ENCODE measurements at places on chromosomes 16 and 17. TPM values are rescaled to one million over a fixed set of nuclear protein-coding genes. Genes with fewer than 3 reads are reported as not detected.

- DNase-seq, result no peak
- H3K4me3 ChIP-seq, result no peak overlapping the region
- peaks cover 4% of the 10 kb centered on the region for H3K36me3 ChIP-seq
- no peaks in the 10 kb centered on the region for H3K27me3 ChIP-seq
These were observed 12.4 kb downstream of the WSB1 start for GRCh38 chr17:27306276-27306835.

- H3K4me1 ChIP-seq, result no peaks in the 10 kb centered on the region
- DNase-seq, result no peak
These were observed 138.2 kb downstream of the CYLD start for GRCh38 chr16:50879873-50880695.

CTRB1 gene
- total RNA-seq, result not detected

- no peak overlapping the region for H3K27ac ChIP-seq
- no peaks in the 10 kb centered on the region for H3K36me3 ChIP-seq
- H3K27me3 ChIP-seq, result no peaks in the 10 kb centered on the region
These were observed 507.2 kb upstream of the EEF2KMT start for GRCh38 chr16:5604770-5605169.

- no peak overlapping the region for H3K4me3 ChIP-seq
- no peaks in the 10 kb centered on the region for H3K36me3 ChIP-seq
- no peaks in the 10 kb centered on the region for H3K27me3 ChIP-seq
- no peak overlapping the region for H3K27ac ChIP-seq
These were observed 26.9 kb downstream of the RGS9 start for GRCh38 chr17:65163990-65164495.

- DNase-seq, result no peak
- no peaks in the 10 kb centered on the region for H3K36me3 ChIP-seq
- peaks cover 4% of the 10 kb centered on the region for H3K4me1 ChIP-seq
- H3K27ac ChIP-seq, result no peak overlapping the region
- H3K4me3 ChIP-seq, result no peak overlapping the region
These were observed 57.6 kb upstream of the LHX1 start for GRCh38 chr17:36879624-36880131.

CES3 gene
- 4.1 TPM for total RNA-seq

DNA sequence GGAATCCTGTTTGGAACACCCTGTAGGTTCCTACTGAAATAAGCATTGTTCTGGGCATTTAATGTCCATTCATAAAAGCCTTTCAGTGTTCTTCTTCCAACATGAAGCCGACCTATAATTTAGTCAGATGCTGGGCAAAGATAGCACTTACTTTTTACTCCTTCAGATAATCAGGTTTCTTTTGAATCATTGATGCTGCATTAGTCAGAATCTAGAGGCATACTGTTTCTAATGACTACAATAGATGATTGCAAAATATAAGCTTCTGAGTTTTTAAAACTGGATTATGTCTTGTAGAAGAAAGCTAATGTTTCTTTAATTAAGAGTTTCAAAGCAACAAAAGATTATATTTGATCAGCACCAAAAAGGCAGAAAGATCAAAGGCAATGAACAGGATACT lies 16.0 kb downstream of the MMD start:
- H3K4me3 ChIP-seq, result no peak overlapping the region
- H3K4me1 ChIP-seq, result peaks cover 6% of the 10 kb centered on the region
- DNase-seq, result no peak
- no peak overlapping the region for H3K27ac ChIP-seq
- no peaks in the 10 kb centered on the region for H3K27me3 ChIP-seq

- no peak overlapping the region for H3K4me3 ChIP-seq
- no peak for DNase-seq
- no peaks in the 10 kb centered on the region for H3K27me3 ChIP-seq
- H3K4me1 ChIP-seq, result no peaks in the 10 kb centered on the region
- no peaks in the 10 kb centered on the region for H3K36me3 ChIP-seq
These were observed 17.3 kb downstream of the DNAH17 start for GRCh38 chr17:78559749-78560368.

COX11 gene
- 56.2 TPM for total RNA-seq

CCDC78 gene
- 6.1 TPM for total RNA-seq

GRCh38 chr16:75593825-75594820 lies 27.9 kb downstream of the GABARAPL2 start:
- no peak overlapping the region for H3K27ac ChIP-seq
- DNase-seq, result no peak
- no peak overlapping the region for H3K4me3 ChIP-seq
- peaks cover 7% of the 10 kb centered on the region for H3K4me1 ChIP-seq
- H3K27me3 ChIP-seq, result no peaks in the 10 kb centered on the region

- no peak overlapping the region for H3K27ac ChIP-seq
- no peak for DNase-seq
- no peaks in the 10 kb centered on the region for H3K27me3 ChIP-seq
These were observed 175.2 kb downstream of the CPPED1 start for GRCh38 chr16:12628536-12628935.

GRCh38 chr17:54259476-54259875 lies 436.7 kb downstream of the KIF2B start:
- H3K27me3 ChIP-seq, result no peaks in the 10 kb centered on the region
- H3K27ac ChIP-seq, result no peak overlapping the region
- no peaks in the 10 kb centered on the region for H3K36me3 ChIP-seq
- DNase-seq, result no peak
- no peaks in the 10 kb centered on the region for H3K4me1 ChIP-seq

EPOP gene
- total RNA-seq, result 19.4 TPM

DHRS7C gene
- total RNA-seq, result not detected

- peaks cover 23% of the 10 kb centered on the region for H3K4me1 ChIP-seq
- DNase-seq, result peak; percentile 63
- H3K36me3 ChIP-seq, result no peaks in the 10 kb centered on the region
- H3K27ac ChIP-seq, result no peak overlapping the region
These were observed 8.0 kb upstream of the WFDC1 start for GRCh38 chr16:84286578-84287240.

SEZ6L2 gene
- 43.7 TPM for total RNA-seq

- no peak overlapping the region for H3K27ac ChIP-seq
- H3K36me3 ChIP-seq, result no peaks in the 10 kb centered on the region
- H3K4me3 ChIP-seq, result no peak overlapping the region
- H3K27me3 ChIP-seq, result no peaks in the 10 kb centered on the region
These were observed 4.5 kb upstream of the NAT9 start for GRCh38 chr17:74780443-74781238.

FBXW10B gene
- total RNA-seq, result 20.5 TPM

DNA sequence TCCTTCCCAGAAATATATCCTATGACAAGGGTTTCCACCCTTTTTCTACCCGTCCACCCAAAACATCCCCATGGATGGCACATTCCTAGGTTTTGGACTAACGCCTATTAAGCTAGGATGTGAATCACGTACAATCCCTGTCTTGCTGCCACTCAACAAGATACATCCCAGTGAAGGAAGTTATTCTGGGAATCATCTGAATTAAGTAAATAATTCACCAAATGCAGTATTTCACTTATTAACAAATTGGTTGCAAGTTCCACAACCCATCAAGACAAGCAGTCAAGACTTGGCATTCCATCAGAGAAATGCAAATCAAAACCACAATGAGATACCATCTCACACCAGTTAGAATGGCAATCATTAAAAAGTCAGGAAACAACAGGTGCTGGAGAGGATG lies 32.1 kb downstream of the ASPA start:
- DNase-seq, result no peak
- no peaks in the 10 kb centered on the region for H3K36me3 ChIP-seq
- peaks cover 10% of the 10 kb centered on the region for H3K4me1 ChIP-seq
- no peak overlapping the region for H3K27ac ChIP-seq
- H3K27me3 ChIP-seq, result no peaks in the 10 kb centered on the region

DNA sequence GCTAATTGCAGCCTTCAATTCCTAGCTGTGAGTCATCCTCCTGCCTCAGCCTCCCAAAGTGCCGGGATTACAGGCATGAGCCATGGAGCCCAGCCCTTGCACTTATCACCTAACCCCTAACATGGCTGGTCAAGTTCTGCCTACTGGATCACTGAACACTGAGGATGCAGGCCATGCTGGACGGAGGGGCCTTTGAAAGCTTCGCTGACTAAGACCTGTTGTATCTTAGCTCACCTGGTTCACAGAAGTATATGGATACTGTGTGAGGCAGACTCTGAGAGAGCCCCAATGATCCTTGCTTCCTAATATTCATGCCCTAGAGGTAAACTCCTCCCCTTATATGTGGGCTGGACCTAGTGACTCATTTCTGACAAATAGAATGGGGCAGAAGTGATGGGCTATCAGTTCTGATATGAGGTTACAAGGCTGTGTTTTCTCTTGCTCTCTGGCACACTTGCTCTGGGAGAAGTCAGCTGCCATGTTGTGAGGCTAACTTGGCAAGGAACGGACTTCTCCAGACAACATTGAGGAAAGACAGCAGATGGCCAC lies 11.7 kb upstream of the TMIGD1 start:
- H3K36me3 ChIP-seq, result no peaks in the 10 kb centered on the region
- DNase-seq, result no peak
- H3K27me3 ChIP-seq, result no peaks in the 10 kb centered on the region
- H3K27ac ChIP-seq, result peak overlapping the region; percentile 51

DNA sequence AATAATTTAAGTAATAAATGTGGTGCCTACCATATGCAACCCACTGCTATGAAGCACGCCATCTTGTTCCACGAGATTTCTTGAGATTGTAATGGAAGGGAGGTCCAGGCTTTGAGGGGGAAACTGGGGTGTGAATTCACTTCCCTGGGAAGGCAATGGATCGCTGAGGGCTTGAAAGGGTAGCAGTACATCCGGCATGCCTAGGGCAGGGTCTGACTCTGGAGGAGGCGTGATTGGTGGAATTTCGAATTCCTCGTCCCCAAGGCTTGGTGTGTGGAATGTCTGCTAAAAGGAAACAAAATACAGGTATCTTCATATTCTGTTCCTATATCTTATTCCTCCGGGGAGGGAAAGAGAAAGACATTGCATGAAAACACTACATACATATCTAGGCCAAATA lies 83.0 kb downstream of the TOX3 start:
- H3K4me1 ChIP-seq, result peaks cover 5% of the 10 kb centered on the region
- DNase-seq, result no peak
- no peaks in the 10 kb centered on the region for H3K36me3 ChIP-seq
- no peaks in the 10 kb centered on the region for H3K27me3 ChIP-seq
- H3K27ac ChIP-seq, result no peak overlapping the region

DNA sequence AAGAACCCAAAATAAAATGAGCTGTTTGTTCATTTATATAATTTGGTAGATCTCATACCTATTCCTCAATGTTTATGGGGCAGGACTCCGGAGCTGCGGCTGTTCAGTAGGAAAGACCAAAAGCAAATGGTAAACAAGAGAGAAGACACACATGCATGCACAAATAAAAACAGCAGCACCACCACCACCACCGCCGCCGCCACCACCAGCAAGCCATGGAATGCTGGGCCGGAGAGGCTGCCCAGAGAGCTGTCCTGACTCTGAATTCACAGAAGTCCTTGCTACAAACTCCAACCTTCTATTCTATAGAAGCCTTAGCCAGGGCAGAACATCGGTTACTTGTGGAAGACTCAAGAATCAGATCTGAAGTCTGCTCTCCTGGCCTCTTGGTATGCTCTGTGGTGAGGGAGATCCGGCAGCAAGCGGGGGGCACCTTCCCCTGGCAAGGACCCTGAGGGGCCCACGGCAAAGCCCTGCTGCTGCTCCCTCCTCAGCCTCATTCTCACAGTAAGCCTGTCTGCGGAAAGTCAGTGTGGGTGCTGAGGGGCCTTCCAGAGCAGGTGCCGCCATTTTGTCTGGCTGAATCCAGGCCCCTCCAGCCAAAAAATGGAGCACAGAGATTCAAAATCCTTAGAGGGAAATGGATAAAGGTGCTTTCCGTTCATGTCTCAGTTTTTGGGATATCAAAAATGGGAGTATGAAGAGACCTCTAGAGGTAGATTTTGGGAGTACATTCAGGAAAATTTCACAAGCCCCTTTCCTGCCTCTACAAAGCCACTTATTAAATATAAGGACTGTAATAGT lies 6.4 kb upstream of the FOXJ1 start:
- no peaks in the 10 kb centered on the region for H3K27me3 ChIP-seq
- H3K27ac ChIP-seq, result no peak overlapping the region
- peaks cover 6% of the 10 kb centered on the region for H3K4me1 ChIP-seq
- H3K4me3 ChIP-seq, result no peak overlapping the region

DNA sequence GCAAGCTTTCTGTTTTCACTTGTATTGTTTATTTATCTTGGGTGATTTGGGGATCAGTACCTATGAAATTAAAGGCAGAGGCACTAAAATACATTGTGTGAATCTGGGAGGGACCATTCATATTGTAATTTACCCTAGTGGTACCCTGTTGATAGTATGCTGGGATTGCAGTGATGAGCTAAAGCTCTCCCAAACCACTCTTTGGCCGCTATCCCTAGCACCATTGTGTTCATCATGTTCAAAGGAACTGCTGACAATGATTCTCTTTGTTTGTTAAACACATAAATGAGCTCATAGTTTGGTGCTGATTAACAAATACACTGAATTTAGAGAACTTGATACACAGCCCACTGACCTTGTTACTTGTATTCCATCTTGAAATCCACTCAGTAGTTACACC lies 1469.8 kb downstream of the CDH11 start:
- H3K27ac ChIP-seq, result no peak overlapping the region
- no peaks in the 10 kb centered on the region for H3K4me1 ChIP-seq
- no peak overlapping the region for H3K4me3 ChIP-seq
- no peaks in the 10 kb centered on the region for H3K27me3 ChIP-seq

DNA sequence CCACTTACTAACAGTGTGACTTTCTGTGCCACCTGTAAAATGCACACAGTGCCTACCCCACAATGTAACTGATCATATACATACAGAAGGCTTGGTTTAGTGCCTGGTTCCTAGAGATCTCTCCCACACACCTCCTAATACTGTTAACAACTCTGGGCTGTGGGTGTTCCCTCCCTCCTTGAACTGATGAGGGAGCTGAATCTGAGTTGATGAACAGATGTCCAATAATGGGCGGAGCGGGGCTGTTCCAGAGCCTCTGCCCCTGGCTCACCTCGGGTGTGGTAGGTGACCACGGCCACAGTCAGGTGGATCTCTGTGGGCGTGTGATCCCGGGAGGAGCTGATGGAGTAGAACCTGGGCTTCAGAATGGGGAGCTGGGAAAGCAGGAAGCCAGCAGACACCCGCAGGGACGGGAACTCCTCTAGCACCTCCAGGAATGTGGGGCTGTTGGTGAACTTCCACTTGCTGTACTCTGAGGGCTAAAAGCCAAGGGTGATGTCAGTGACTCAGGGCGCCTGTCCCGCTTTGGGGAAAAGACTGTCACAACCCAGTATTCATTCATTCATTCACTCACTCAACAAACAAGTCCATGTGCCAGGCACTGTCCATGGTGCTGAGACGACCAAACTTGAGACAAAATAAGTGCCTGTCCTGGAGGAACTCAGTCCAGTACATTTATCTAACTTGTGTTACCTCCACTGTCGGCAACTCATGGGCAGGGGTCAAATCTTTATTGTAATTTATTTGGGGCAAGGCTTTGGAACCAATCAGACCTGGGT lies 37.6 kb downstream of the NOS2 start:
- H3K4me1 ChIP-seq, result no peaks in the 10 kb centered on the region
- H3K36me3 ChIP-seq, result no peaks in the 10 kb centered on the region
- no peaks in the 10 kb centered on the region for H3K27me3 ChIP-seq
- no peak overlapping the region for H3K27ac ChIP-seq
- peak; percentile 26 for DNase-seq

DNA sequence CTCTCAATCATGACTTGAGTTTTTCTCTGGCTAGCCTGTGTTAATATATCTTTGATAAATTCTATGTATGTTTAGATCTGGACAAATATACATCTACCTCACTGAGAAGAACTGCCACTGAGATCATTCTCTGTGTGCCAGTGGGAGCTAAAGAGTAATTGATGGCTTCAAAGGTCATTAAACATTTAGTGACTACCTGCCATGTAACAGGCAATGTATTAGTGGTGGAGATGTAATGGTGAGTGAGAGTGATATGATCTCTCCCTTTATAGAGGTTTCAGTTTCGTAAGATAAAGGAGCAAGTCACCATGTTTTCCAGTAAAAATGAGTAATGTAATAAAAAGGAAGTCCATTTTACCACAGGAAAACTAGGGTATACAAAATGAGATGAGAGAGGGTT lies 235.8 kb upstream of the CDH8 start:
- no peaks in the 10 kb centered on the region for H3K27me3 ChIP-seq
- H3K4me3 ChIP-seq, result no peak overlapping the region

Data from testis (tissue), 5 donors.